ENCODE measurements at places on chromosomes 6 and 20.

- DNase-seq: no peak
These were observed 54.1 kb downstream of the MAFB start for GRCh38 chr20:40634891-40635290.

GRCh38 chr6:117515326-117515725, 32.9 kb downstream of the DCBLD1 start:
- DNase-seq: no peak

DNA sequence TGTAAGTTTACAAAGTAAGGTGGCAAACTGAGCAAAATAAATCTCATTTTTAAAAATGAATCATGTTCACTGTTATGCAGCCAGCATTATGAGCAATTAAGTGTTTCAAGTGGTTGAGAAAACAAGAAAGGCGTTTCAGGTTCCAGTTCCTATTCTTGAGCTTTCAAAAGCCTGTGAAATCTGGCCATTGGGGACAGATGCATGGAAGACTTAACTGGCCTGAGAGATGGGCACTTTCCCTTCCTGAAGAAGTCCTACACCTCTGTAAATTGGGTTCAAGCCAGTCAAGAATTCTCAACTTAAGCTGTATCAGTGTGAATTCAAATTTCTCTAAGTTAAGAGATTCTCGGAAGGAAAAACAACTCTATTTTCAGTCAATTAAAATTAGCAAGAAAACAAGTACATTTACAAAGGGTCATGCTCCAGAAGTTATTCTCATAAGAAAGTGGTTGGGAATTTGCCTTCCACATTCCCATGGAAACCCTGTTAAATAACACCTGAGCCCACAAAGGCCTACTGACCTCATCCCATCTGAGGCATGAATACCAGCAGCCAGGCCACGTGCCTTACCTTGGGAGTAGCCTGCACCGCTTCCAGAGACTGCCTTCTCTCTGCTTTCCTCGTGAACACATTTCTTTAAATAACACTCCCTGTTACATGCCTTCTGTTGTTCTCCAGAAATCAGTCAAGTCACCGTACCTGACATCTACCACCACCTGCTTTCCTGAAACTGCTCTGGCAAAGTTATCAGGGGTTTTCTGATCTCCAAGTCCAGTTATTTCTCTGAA, 19.4 kb downstream of the MAP3K5 start:
- DNase-seq: no peak

- DNase-seq: no peak
These were observed 10.2 kb downstream of the SMPDL3A start for GRCh38 chr6:122799140-122799745.

GRCh38 chr6:45920819-45921511, 94.7 kb downstream of the CLIC5 start:
- DNase-seq: no peak

Data from CD4-positive, alpha-beta T cell (primary cell).